NCI-H2029 treated with DMSO at 0.1 percent for 48 hours (cell line): ENCODE measurements at places on chromosomes 4 and X.

- DNase-seq: no peak
Observed at GRCh38 chr4:121336706-121337105, 44.1 kb downstream of the QRFPR start.

GRCh38 chr4:20529691-20530090, 170.6 kb upstream of the PACRGL start:
- DNase-seq: no peak

DNA sequence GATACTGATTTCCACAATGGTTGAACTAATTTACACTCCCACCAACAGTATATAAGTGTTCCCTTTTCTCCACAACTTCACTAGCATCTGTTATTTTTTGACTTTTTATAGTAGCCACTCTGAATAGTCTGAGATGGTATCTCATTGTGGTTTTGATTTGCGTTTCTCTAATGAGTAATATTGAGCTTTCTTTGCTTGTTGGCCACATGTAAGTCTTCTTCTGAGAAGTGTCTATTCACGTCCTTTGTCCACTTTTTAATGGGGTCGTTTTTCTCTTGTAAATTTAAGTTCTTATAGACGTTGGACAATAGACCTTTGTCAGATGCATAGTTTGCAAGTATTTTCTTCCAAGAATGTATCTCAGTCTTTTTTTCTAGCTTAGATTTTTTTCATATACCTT, 10.0 kb downstream of the FBXW7 start:
- DNase-seq: no peak

DNA sequence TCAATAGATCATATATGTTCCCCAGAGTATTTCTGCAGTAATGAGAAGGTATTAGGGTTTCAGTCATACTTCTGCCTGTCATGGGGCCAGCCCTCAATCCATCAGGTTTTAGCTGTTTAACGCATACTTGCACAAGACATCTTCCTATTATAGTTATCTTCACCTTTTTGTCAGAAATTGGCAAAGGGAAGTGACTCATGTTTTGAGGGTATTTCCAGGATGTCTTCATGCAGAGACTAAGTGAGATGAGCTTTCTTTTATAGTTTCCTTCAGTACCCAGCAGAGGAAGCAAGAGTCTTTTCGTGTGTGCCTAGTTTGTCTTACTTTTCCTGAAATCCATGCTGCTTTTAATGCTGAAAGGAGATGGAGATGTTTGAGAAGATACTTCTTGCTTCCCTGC, 9.5 kb downstream of the CSTF2 start:
- DNase-seq: no peak

DNA sequence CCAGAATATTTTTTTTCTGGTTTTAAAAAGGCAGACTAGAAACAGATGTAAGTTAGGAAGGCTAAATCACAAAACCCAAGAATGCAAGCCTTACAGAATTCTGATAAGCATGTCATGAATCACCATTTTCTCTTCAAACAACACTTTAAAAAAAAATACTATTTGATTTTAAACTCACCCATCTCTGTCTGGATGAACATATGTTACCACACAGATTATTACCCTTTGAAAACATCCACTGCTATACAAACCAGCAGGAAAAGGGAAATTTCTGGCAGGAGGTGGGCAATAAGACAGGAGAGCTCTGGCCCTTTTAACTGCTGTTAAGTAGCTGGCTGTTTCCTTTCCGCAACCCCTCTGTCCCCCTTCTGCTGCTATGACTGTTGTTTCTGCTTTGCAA, 317.7 kb upstream of the NOCT start:
- no peak for DNase-seq

DNA sequence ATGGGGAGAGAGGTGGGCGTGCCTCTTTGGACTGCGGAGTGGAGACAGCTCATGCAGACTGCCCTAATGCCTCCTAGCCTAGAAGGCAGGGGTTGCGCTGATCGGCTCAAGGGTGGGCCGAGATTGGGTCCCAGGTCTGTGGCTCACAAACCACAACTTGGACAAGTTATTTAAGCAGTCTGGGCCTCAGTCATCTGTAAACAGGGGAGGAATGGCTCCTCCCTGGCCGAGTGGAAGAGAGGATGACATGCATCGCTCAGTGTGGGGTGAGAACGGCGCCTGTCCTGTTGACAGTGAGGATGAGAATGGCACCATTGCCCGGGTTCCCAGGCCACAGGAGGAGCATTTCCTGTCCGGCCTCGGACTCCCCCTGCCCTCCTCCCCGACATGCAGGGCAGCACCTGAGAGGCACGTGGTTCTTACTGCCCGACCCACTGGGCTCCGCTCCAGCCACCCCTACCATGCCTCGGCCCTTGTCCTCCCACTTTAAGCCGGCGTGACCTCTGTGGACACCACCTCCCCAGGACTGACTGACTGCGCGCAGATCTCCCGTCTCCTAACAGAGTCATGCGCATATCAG, 40.3 kb upstream of the GRPEL1 start:
- DNase-seq: no peak

GRCh38 chrX:153499876-153500275, 5.1 kb downstream of the BGN start:
- DNase-seq: no peak

GRCh38 chr4:40822420-40823166, 72.8 kb downstream of the NSUN7 start:
- no peak for DNase-seq

DNA sequence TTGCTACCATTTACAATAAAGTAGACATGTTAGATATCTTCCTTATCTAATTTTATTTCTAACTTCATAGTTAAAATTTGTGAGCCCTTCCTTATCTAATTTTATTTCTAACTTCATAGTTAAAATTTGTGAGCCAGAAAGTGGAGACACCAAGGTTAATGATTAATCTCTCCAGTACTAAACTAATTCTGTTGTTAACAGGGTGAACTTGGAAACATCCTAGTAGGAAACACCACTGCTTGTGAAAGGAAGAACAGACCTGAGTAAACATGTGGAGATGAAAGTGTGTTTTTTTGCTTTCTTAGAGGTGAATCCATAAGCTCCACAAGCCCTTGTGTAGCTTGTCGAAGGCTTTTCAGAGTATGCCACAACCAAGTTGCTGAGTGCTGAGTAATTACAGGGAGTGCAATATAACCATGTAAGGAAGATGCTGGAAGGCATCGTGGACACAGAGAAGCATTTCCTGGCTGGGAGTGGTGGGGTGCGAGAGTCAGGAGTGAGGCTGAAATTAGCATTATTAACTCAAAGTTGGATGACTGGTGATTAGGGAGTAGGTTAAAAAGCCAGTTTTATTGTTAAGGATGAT, 118.6 kb upstream of the NEIL3 start:
- no peak for DNase-seq

DNA sequence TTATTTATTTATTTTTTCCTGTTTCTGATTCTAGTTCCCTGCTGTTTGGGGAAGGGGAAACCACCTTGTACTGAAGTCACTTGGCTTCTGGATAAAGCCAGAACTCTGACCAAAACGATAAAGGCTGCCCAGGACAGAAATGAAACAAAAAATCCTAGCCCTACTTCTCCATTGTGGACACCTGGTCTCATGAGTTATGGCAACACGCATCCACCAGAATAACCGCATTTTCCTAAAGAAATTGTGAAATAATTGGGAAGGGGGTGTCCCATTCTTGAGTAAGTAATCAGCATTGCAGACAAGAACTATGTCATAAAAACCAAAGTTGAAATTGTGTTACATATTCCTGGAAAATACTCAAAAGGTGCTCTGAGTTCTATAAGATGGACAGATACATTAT, 42.1 kb downstream of the SLC9A7 start:
- DNase-seq: no peak

DNA sequence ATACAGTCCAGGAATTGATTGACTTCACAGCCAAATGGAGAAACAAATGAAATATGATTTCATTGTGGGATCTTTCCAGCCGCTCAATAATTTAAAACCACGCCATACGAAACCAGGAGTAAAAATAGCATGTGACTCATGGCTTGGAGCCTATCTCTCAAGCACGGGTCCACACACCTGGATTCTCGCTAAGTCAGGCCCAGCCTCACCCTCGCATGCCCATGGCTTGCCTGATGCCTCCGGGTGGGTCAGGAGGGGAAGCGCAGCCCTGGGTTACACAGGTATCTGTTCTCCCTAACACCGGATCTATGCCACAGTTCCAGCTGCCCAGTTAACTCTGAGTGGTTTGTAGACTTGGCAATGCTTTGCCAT, 5.6 kb upstream of the ABLIM2 start:
- DNase-seq: no peak

- no peak for DNase-seq
Observed at GRCh38 chr4:83767067-83767466, 231.2 kb downstream of the GPAT3 start.

DNA sequence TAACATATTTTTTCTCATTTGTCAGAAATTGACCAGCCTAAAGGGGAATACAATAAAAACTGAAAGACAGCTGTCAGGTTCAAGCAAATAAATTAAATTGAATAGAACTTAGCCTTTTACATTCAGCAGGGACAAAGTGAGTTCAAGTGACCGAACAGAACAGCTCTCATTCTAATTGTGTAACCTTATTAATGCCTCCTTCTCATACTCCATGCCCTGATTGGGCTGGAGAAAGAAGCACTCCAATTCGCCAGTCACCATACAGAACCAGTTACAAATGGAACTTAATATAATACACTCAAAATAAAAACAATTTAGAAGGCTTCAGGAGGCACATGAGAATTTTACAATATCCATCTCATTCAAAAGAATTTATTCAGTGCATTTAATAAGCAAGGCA, 8.0 kb downstream of the PPP3CA start:
- DNase-seq: no peak

- DNase-seq: no peak
Observed at GRCh38 chr4:89724716-89725115, 112.2 kb downstream of the SNCA start.

DNA sequence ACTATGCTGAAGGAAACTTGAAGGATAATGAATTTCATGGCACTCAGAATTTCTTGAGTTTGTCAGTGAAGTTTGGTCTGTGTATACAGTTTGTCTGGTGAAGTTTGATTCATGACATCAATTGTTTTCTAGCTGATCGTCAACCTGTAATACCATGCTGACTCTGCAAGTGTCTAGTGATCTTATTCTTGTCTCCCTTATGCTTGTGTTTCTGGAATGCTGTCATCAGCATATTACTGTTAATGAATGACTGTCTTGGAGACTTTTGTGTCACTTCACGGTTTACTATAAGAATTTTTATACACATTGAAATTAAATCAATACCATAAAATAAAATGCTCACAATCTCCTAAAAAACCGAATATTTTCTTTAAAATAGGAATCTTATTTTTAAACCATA, 779.0 kb downstream of the CCSER1 start:
- DNase-seq: no peak

GRCh38 chr4:15470128-15470475, 420 bp downstream of the CC2D2A start:
- DNase-seq: no peak

GRCh38 chr4:7139167-7139982, 53.0 kb upstream of the SORCS2 start:
- no peak for DNase-seq

- no peak for DNase-seq
Observed at GRCh38 chr4:24472161-24472510, 112.2 kb downstream of the DHX15 start.

DNA sequence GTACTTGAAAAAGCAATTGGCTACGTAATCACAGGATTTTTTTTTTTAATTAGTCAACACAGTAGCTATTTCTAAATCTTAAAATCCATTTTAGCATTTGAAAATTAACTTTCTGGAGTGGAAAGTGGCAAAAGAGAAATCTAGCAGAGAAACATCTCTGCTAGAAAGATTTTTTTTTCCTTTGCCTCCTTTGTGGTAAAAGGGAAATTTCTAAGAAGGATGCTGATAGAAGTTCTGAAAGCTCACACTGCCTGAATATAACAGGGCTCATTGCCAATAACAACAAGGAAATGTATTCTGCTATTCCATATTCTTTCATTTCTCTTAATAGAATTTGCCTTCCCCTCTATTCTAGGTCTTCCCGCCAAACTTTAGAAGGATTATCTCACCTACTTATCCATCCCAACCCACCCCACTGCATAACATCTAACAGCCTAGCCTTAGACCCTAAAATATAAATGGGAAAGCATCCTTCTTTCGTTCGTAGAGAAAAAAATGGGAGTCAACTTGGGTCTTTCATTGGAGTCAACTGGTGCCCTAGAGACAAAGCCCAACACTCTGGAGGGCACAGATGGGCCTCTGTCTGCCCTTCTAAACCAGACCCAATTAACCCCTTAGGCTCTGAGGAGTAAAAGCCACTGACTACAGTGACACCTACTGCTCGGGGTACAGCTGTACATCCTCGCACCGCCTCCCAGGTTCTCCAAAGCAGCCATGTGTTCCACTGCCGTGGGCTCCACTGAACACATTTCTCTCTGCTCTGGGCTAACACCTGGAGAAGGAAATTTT, 103.9 kb downstream of the MAML3 start:
- peak; percentile 36 for DNase-seq

- DNase-seq: peak; percentile 7
Observed at GRCh38 chr4:101981756-101982155, 191.2 kb downstream of the BANK1 start.

DNA sequence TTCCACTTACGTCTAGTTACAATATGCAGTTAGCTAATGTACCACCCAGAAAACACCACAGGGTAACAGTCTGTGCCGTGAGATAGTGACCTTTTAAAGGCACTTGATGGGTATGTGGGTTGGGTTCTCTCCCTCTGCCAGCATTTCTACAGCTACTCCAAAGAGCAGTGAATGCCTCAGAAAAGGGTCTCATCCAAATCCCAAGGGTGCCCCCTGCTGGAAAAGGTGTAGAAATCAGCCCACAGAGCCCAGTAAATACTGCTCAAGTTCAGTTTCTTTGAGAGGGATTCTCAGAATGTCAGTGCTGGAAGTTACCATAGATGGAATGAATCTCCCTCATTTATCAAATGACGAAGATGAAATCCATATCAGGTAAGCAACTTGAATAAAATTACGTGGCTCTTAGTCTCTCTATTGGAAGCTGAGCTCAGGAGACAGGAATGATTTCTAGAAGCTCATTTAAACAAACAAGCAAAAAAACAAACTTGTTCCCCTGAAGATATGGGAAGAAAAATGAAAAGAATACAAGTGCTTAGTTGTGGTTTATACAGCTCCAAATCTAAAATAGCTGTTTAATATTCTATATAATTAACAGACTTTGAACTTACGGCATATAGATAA, 9.5 kb downstream of the RNF175 start:
- peak; percentile 0 for DNase-seq

DNA sequence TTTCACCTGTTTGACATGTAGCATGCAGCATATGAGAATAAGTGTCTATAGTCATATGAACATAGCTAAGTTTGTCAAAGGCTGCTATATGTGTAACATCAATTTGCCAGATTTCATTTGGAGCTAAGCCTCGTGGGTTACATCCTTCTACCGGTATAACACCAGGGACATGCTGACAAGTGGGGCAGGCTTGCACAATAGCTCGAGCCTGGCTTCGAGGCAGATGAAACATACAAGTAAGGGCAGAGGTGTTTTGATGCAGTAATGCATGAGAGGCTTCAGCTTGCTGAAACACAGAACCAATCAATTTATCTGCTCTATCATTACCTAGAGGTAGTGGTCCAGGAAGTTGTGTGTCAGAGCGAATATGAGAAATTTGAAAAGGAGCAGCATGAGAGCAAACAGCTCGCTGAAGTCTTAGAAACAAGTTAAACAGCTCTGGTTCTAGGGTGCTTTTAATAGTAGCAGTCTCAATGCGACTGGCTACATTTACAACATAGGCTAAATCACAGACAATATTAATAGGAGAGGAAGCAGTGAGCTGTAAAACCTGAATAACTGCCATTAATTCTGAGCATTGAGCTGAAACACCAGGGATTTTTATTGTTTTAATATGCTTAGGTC, 14.9 kb upstream of the UGDH start:
- no peak for DNase-seq

GRCh38 chr4:70714079-70714887, 7.5 kb upstream of the RUFY3 start:
- no peak for DNase-seq

GRCh38 chrX:104564921-104565703, 887 bp upstream of the IL1RAPL2 start:
- DNase-seq: no peak
